Activated naive CD8-positive, alpha-beta T cell treated with anti-CD3 and anti-CD28 coated beads, Interleukin-2, amount 10 ng/mL, durations not matched to agents 7 days and 5 days (primary cell): ENCODE measurements at places on chromosomes 4 and X. TPM values are rescaled to one million over a fixed set of nuclear protein-coding genes. Genes with fewer than 3 reads are reported as not detected.

Gene SH3BGRL
- total RNA-seq, result 86.3 TPM

Gene GRK4
- 3.4 TPM for total RNA-seq

Gene UBL4A
- 43.8 TPM for total RNA-seq

Gene UNC5C
- not detected for total RNA-seq

Gene SLITRK2
- total RNA-seq, result not detected

Gene GIMD1
- total RNA-seq, result not detected

Gene TCEAL6
- not detected for total RNA-seq

Gene HGFAC
- total RNA-seq, result not detected

Gene MOSPD2
- total RNA-seq, result 11.6 TPM

Gene P2RY10
- total RNA-seq, result 76.0 TPM

Gene SSX3
- not detected for total RNA-seq

Gene HSFX1
- total RNA-seq, result 1.4 TPM

DNA sequence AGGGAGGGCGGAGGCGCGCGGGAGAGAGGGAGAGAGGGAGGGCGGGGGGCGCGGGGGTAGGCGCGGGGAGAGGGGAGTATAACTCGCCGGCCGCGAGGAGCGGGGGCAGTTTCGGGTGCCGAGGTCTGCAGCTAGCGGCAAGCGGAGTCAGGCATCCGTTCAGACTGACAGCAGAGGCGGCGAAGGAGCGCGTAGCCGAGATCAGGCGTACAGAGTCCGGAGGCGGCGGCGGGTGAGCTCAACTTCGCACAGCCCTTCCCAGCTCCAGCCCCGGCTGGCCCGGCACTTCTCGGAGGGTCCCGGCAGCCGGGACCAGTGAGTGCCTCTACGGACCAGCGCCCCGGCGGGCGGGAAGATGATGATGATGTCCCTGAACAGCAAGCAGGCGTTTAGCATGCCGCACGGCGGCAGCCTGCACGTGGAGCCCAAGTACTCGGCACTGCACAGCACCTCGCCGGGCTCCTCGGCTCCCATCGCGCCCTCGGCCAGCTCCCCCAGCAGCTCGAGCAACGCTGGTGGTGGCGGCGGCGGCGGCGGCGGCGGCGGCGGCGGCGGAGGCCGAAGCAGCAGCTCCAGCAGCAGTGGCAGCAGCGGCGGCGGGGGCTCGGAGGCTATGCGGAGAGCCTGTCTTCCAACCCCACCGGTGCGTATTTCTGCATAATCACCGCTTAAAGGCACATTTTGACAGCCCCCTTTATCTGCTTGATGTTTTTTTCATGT lies at the start of gene POU4F2:
Gene POU4F2, plus strand, starts transcription at position 108 of the 720 bp plus-strand sequence. Its CDS starts 248 bp downstream, at position 356.
- DNase-seq, result peak; percentile 41

GRCh38 chrX:11480626-11481025 lies 185.1 kb downstream of the ARHGAP6 start:
- DNase-seq, result no peak

DNA sequence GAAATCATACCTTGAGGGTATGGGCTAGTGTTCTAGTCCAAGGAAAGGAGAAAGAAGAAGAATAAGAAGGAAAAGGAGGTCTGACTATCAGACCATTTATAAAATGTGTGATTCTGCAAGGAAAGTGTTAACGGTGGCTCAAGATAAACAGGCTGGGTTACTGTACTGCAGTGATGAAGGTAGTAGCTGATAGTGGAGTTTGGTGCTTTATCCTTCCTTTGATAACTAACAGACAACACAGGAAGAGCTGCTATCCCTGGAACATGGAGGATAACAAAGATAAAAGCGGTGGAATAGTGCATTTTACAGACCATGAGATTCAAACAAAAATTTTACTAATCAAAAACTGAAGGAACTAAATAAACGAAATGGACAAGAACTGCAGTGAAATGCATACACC lies 2.6 kb downstream of the UNC5C start:
- no peak for DNase-seq

DNA sequence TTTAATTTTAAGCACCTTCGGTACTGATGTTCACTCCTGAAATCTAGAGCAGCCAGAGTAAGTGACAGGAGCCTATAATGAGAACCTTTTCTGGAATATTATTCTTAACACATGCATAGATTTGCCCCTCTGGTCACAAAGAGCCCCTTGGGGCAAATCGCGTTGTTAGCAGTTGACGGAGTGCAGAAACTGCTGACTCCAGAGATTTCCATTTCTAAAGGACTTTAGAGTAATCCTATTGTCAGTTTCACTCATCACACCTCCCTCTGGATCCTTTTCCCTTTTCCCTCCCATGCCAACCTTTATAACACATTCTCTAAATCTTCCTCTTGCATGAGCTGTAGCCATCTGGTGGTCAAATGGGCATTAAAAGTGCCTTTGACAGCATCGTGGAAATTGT lies 264.9 kb upstream of the PRPS2 start:
- DNase-seq, result no peak

DNA sequence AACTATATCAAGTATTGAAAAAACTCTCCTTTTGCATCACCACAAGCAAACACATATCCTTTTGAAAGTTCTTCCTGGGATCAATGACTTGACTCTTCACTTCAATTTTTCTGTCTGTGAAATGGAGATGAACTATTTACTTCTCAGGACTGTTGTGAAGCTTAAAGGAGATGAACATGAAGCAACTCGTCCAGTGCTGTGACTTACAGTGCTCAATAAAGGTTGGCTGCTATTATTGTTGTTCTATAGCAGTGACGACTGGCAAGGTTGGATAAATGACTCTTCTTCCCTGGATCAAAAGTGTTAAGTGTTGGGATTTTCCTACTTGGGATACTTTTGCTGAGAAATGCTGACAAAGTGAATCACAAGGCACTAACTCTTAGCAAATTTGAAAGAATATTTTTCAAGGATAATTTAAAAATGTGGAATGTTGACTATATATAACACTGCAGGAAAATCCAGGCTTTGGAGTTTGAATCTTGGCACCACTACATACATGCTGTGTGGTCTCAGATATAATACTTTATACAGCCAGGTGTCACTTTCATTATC lies 13.7 kb downstream of the FRAS1 start:
- DNase-seq, result no peak

DNA sequence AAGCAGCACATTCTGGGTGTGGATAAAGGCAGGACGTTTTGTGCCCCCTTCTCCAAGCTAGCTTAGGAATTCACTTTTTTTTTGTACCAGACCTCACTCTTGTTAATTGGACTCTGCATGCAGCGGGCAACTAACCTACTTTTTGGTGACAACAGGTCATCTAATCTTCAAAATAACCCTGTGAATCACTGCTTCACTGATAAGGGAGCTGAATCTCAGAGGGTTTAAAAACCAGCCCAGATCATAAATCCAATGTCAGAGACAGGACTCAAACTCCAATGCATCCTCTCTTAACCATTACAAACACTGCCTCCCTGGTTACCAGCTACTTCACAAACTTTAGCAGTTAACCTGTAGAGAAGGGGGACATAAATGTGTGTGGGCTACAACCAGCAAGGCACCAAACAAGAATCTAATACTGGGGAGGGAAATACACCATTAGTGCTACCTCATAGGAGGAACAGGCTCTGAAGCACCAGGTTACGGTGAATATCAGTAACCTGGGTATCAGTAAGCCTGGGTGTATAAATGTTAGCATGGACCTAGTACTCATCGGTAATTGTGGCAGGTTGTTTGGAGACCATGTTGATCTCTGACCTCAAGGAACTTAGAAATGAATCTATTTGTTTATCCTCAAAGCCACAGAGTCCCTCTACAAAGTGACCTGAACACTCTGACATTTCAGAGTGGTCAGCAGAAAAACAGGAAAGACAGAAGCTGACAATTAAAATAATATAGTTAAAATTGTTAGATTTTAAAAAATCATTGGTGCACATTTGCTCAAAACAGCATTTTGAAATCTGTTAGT lies 2.6 kb downstream of the TIFA start:
- DNase-seq, result no peak

- DNase-seq, result no peak
These were observed 2.3 kb downstream of the GPR173 start for GRCh38 chrX:53050841-53051240.

DNA sequence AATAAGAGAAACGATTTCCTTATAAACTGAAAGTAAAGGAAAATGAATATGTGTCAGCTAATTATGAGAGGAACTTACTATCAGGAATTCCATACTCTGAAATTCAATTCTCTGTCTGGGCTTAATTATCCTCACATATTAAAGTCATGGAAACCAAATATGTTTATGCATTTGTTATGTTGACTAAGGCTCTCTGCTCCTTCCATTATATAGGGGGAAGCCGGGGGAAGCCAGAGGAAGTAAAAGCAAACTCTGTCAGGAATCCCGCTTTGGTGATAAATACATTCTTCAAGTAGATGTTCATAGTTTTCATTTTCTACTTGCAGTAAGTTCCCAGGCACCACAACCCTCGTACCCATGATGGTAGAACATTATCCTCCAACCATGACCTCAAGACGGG lies 142.8 kb upstream of the VCX2 start:
- DNase-seq, result no peak

- DNase-seq, result no peak
These were observed 7.0 kb downstream of the RS1 start for GRCh38 chrX:18664947-18665346.

DNA sequence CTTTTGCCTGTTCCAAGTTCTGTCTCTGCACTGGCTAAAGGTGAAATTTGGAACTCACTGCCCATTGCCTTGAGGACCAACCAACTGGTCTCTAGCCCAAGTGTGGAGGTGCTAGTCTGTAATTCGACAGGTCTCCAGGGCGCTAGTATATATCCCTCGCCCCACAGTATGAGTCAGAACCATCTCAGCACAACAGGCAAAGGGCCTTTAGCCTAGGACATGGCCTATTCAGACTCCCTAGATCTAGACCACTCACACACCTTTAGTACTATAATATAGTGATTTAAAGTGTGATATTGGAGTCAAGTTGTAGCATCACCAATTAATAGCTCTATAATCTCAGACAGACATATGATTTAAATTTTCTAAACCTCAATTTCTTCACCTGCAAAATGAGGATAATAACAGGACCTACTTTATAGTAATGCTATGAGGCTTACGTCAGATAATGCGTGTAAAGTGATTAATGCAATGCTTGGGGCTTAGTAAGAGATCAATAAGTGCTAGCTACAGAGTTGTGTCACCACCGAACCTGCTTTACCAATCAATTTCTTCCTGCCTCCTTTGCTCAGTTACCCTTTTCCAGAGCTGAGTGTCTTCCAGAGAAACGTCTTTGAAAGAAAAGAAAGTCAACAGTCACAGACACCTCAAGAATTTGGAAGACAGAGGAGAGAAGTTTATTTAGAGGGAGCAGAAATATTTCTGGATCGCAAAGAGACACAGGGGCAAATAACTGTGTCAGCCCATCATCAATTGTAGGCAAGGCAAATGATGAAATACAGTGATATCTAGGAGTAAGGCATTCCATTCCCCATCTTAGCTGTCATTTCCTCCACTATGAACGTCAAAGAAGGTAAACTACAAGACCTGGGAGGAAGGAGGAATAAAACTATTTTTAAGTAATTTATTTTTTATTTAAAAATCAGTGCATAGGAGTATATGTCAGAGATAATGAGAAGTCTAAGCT lies 2.3 kb downstream of the NOX1 start:
- DNase-seq, result no peak

- no peak for DNase-seq
These were observed 150.6 kb downstream of the RASL11B start for GRCh38 chr4:53012738-53013137.

- DNase-seq, result no peak
These were observed 738.6 kb upstream of the GRIA3 start for GRCh38 chrX:122445466-122445865.

GRCh38 chrX:95076449-95076848 lies 1402.4 kb downstream of the FAM133A start:
- no peak for DNase-seq

- DNase-seq, result no peak
These were observed 96.2 kb downstream of the RELL1 start for GRCh38 chr4:37590016-37590415.

- DNase-seq, result no peak
These were observed 98.2 kb downstream of the ARSJ start for GRCh38 chr4:113881256-113881655.

- no peak for DNase-seq
These were observed 978.3 kb upstream of the ADGRL3 start for GRCh38 chr4:60221866-60222265.

DNA sequence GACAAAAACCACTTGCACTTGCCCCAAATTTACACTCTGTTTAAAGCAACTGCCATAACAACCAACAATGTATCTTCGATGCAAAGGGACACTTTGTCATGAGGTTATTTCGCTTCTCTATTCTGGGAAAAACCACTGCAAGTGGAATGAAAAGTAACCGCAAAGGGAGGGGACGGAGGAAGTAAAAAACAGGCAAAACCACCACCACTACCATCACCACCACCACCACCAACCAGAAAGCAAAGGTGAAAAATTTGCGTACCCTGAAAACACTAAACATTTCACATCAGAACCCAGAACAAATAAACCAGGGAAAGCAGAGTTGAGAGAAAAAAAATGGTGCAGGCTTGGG lies 1.2 kb upstream of the N4BP2 start:
- DNase-seq, result no peak

DNA sequence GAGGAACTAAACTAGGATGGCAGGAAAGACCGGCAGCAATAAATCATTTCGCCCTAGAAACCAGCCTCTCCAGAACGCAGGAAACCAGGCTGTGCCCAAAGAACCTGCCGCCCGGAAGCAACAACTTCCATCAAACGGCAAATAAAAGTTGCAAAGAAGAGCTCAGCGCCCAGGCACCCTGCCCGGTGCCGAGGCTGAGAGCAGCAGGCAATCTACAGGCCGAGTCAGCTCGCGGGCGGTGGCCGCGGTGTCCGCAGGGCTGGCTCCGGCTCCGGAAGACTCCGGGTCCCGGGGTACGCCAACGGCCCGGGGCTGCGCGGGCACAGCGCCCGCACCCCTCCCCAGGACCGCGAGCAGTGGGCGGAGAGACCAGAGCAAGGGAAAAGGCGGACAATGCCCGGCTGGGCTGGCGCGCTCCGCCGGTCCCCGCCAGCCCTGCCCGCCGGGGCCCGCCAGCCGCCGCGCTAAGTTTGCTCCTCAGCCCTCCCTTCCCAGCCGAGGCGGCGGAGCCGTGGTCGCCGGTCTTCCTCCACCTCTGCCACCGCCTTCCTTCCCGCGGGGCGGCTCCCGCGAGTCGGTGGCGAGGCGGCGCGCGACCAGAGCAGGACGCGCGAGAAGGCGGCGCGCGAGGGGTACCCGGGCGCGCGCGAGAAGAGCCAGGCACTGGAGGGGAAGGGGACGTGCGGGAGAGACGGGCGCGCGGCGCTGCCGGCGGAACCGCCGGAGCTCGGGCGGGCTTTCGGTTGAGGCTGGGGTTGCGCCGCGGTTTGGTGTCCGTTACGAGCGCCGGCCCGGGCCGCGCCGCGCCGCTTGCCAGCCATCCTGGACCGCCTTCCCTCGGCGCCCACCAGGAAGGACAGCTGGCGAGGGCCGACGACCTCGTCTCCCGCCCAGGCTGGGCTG lies 733 bp downstream of the FRYL start:
- peak; percentile 81 for DNase-seq

GRCh38 chr4:73417973-73418372 lies 13.9 kb downstream of the ALB start:
- no peak for DNase-seq

- no peak for DNase-seq
These were observed 1115.3 kb upstream of the IGFBP7 start for GRCh38 chr4:58225460-58225859.
